Glutamatergic neuron (in vitro differentiated cells): ENCODE measurements at places on chromosomes 3 and 15.
A peak's percentile ranks its signal among the peaks of the same experiment; 100 is the strongest.

GRCh38 chr3:123365450-123366143, 83.3 kb downstream of the ADCY5 start:
- DNase-seq = peak; percentile 46

DNA sequence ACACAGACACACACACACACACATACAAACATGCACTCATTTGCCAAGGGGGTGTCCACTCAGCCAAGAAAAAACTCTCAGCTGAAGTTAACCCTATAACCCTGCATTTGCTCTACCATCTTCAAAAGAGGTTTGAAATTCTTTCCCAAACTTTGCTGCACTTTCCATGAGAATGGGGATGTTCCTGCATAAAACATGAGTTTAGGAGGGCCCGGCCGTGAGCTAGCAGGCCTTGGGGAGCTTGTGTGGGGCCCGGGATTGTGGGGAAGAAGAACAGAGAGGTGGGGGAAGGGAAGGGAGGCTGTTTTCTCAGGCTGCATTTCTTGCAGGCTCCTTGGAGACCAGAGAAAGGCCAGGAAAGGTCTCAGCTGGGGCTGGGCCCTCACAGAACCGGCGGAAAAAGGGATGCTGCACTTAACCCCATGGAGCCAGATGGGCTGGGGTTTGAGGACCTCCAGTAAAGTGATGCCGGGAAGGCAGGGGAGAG, 40.8 kb downstream of the SEMA5B start:
- DNase-seq = no peak

DNA sequence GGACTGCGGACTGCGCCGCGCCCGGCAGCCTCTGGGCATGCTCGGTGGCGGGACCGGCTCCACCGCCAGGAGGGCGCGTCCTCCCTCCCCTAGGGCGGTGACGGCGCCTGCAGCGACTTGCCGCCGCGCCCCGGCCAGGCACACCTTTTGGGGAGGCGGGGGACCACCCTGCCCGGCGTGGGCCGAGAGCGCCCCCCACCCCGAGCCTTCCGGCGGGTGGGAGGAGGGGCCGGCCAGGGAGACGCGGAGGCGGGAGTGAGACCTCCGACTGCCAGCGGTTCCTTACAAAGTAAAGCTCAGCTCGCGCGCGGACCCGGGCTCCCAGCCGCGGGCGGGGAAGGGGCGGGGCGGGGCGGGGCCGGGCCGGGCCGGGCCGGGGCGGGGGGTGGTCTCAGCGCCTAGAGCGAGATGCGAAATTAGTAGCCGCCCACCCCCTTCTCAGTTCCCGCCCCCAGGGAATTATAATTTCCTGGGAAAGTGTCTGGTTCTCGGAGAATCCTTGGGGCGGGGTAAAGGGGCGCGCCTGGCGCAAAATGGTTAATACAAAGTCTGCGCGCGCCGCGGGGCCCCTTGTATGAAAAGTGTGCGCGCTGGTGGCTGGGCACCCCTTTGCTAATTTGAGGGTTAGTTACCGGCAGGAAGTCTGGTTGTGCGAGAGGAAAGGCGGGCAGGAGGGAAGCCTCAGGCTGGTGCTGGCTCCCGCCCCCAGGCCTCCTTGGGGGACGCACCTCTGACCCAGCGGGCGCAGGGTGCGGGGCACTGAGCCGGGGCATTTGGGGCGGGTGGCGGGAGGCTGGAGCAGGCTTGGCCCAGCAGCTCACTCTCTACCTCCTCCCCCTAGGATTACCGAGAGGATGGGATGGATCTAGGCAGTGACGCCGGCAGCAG, 224.8 kb upstream of the IL12A start:
- DNase-seq = peak; percentile 81

DNA sequence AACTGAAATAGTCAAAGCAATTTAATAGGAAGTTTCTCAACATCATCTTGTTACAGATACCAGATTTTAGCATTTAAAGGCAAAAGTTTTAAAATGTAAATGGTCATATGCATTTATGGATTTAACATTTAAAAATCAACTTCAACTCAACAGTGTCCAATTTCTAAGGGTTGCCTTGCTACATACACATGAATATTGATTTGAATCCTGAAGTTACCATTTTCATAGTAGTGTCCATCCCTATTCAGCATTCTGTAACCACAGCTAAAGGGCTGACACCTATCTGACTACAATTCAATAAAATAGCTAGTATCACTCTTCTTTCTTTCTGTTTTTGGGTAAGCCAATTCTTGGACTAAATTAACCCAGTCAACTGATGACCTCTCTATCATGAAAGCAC, 164.0 kb upstream of the CFAP20DC start:
- DNase-seq = no peak

DNA sequence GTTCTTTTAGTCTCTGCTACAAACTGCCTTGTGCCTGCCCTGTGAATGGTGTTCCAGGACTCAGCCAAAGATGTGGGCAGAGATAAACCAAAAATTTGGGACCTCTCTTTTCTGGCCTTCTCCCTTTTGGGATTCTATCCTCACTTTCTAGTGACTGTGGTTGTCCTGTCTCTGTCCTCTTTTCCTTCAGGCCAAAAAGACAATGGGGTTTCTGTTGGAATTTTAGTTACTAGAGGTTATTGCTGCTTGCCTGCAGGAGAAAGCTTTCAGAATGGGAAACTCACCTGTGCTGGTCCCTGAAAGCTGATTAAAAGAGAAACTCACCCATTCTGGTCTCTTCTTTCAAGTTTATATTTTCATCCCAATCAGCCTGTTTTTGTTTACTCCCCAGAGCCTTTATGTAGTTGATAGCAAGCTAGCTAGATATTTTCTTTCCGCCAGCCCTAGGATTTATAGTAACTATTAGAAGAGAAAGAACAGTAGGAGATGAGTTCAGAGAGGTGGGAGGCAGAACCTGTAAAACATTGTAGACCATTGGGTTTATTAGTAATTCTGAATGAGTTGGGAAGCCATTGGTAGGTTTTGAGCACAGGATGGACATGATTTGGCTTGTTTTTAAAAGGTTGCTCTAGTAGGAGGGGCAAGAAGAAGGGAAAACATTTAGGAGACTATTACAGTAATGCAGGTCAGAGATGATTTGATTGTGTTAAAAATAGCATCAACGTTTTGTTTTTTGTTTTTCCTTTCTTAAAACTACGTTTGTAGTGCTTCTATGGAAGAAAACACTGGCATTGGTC, 138.9 kb downstream of the TCF12 start:
- DNase-seq = no peak

- DNase-seq = no peak
These were observed 680.6 kb downstream of the EPHA3 start for GRCh38 chr3:89787979-89788378.

- DNase-seq = no peak
These were observed 119.0 kb upstream of the LPP start for GRCh38 chr3:188034989-188035388.

DNA sequence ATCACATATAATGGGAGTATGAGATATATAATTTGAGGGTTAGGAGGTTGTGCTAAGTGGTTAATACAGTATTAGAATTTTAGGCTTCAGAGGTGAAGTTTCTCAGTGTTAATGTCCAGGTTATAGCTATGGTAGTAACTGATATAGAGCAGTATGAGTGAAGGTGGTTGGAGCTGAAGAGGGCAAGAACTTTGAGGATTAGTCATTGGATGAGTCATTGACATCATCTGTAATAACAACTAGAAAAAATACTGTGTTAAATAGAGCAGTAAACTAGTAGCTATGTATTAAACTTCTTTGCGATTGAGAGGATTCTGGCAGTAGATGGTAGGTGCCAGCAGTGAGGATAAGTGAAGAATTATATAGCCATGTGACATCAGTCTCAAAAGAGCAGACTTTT, 47.5 kb upstream of the EIF3J start:
- no peak for DNase-seq
